Right renal cortex interstitium (tissue), 3 donors: ENCODE measurements at places on chromosomes 3 and 15. TPM values are rescaled to one million over a fixed set of nuclear protein-coding genes. Genes with fewer than 3 reads are reported as not detected.

VEPH1 gene
- polyA plus RNA-seq, result 58.5 TPM

OR5K4 gene
- polyA plus RNA-seq, result not detected

PRR20G gene
- polyA plus RNA-seq, result not detected

UBA3 gene
- 71.4 TPM for polyA plus RNA-seq

SERINC4 gene
- not detected for polyA plus RNA-seq

CCDC39 gene
- polyA plus RNA-seq, result 5.4 TPM

ANKRD34C gene
- polyA plus RNA-seq, result 0.04 TPM

ACOX2 gene
- 38.7 TPM for polyA plus RNA-seq

WNT5A gene
- 38.5 TPM for polyA plus RNA-seq

GRIP2 gene
- 0.67 TPM for polyA plus RNA-seq

GP9 gene
- polyA plus RNA-seq, result 0.89 TPM

GOLGA8G gene
- polyA plus RNA-seq, result 0.12 TPM

SHC4 gene
- polyA plus RNA-seq, result 3.1 TPM

SEC11A gene
- 292 TPM for polyA plus RNA-seq

EHD4 gene
- polyA plus RNA-seq, result 17.0 TPM

SNX22 gene
- polyA plus RNA-seq, result 0.83 TPM

GOLGA6L7 gene
- polyA plus RNA-seq, result 0.32 TPM

BFSP2 gene
- 0.67 TPM for polyA plus RNA-seq

PPM1M gene
- 18.7 TPM for polyA plus RNA-seq

ECE2 gene
- not detected for polyA plus RNA-seq

CACNA2D2 gene
- 13.9 TPM for polyA plus RNA-seq

NR1I2 gene
- 0.49 TPM for polyA plus RNA-seq

SLC38A3 gene
- polyA plus RNA-seq, result 11.0 TPM

REC114 gene
- not detected for polyA plus RNA-seq

RBP2 gene
- 0.46 TPM for polyA plus RNA-seq

GHSR gene
- not detected for polyA plus RNA-seq

PLA2G4E gene
- polyA plus RNA-seq, result not detected

HOMER2 gene
- 29.8 TPM for polyA plus RNA-seq

CDC25A gene
- polyA plus RNA-seq, result 11.6 TPM

PLA2G4F gene
- 22.9 TPM for polyA plus RNA-seq

MYH15 gene
- 0.25 TPM for polyA plus RNA-seq

TNFAIP8L3 gene
- 2.3 TPM for polyA plus RNA-seq

EXOG gene
- polyA plus RNA-seq, result 11.4 TPM

GUCA1C gene
- polyA plus RNA-seq, result 0.21 TPM

NR2E3 gene
- polyA plus RNA-seq, result 0.21 TPM

TICRR gene
- polyA plus RNA-seq, result 7.6 TPM

TWF2 gene
- 28.6 TPM for polyA plus RNA-seq

NCEH1 gene
- polyA plus RNA-seq, result 4.8 TPM

WDR93 gene
- polyA plus RNA-seq, result 2.3 TPM

GOLGA8J gene
- 1.0 TPM for polyA plus RNA-seq

OR5K2 gene
- 0.16 TPM for polyA plus RNA-seq

FEZF2 gene
- not detected for polyA plus RNA-seq

EHHADH gene
- polyA plus RNA-seq, result 35.3 TPM

LRTM1 gene
- not detected for polyA plus RNA-seq

EPHB3 gene
- 25.8 TPM for polyA plus RNA-seq

STARD9 gene
- polyA plus RNA-seq, result 9.4 TPM
